ENCODE measurements at places on chromosomes 5 and 9.

DNA sequence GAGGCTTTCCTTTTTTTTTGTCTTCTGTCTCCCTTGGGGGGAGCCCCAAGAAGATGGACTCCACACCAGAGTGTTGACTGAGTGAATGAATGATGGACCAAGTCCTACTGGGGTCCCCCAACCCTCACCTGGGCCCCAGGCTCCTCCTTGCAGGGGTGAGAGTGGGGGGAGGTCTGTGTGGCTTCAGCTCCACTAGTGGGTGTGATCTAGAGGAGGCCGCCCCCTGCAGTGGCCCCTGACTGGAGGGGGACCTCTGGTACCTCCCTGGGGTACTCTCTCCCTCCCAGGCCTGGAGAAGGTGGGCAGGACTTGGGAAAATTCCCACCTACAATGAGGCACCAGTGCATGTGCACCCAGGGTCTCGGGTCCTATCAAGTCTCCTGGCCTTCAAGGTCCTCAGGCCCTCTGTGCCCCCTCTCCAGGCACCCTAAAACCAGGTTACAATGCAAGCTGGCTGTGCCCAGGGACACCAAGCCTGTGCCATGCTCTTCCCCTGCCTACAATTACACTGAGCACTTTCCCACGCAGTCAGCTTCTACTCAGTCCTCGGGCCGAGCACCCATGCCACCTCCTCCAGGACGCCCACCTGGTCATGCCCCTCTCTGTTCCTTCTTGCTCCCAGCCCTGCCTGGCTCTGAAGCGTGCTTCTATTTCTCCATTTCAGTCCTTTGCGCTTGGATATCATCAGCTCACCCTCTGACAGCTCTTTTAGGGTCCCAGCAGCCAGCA lies 117.2 kb upstream of the PHYKPL start:
- DNase-seq, result no peak

GRCh38 chr5:160378330-160378729 lies 7.9 kb upstream of the C1QTNF2 start:
- no peak for DNase-seq

GRCh38 chr5:149838881-149839739 lies 105.5 kb downstream of the PDE6A start:
- DNase-seq, result no peak

- DNase-seq, result no peak
Observed at GRCh38 chr5:111135363-111135762, 43.2 kb downstream of the WDR36 start.

- no peak for DNase-seq
Observed at GRCh38 chr9:109599131-109599530, 101.0 kb upstream of the PTPN3 start.

DNA sequence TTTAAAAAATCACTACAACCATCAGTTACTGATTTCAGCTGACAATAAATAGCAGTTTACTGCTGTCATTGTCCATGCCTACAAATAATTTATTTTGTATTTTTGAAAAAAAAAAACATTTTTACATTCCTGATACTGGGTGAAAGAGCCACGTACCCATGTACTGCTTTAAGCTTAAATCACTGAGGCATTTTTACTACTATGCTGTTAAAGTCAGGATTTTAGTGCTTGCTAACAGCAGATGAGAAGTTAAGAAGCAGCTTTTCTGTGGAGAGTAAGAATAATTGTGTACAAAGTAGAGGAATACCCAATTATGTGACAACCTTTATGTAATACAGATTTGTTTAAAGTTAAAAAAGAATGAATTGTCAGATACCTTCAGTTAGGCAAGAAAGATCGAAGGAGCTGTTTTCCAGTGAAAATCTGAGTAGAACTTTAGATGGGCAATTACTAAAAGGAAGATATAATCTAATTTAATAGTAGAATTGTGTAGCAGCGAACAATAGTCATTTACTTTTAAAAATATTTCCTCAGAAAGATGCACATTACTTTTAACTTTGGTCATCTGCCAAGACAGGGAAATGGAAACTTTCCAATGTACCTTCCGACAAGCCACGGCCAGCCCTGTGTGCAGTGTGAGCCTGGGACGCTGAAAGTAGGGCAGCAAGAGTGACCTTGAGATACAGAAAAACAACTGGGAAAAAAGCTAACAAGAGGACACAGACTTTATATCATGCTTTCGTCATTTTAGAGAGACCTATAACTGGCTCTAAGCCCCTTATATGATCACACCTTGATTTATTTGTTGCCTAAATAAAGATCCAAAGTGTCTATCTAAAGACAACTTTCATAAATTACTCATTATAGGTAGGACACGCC lies 39.9 kb downstream of the RHOBTB3 start:
- no peak for DNase-seq

DNA sequence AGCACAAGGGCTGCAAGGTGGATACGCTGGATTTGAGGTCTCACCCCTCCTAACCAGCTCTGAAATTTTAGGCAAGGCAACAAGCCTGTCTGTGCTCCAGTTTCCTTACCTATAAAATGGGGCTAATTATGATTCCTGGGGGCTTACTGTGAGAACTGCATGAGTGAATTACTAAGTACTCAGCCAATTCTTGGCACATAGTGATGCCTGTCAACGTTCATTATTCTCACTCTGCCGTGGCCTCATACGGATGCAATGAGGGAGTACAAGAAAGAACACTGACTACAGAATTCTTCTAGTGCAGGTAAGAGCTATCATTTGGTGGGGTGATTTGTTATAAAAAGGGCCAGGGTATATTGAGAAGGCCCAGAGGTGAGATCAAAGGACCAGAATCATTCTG lies 16.7 kb downstream of the TNFSF8 start:
- no peak for DNase-seq

- no peak for DNase-seq
Observed at GRCh38 chr5:127805448-127805847, 102.3 kb downstream of the CCDC192 start.

DNA sequence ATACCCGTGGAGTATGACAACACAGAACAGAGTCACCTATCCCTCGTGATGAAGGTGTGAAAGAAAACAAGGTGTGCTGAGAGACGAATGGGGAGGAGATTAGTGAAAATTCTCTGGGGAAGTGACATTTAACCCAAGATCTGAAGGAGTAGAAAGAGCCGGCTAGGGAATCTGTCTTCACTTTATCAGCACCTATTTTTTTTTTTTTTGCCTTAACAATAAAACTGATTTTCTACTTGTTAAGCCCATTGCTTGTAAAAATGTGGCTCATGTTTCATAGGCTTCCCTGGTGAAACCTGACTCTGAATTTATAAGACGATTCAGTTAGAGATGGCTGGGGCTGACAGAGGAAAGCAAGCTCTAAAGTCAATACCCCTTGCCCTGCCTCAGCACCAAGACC lies 322.6 kb upstream of the MSX2 start:
- DNase-seq, result no peak

DNA sequence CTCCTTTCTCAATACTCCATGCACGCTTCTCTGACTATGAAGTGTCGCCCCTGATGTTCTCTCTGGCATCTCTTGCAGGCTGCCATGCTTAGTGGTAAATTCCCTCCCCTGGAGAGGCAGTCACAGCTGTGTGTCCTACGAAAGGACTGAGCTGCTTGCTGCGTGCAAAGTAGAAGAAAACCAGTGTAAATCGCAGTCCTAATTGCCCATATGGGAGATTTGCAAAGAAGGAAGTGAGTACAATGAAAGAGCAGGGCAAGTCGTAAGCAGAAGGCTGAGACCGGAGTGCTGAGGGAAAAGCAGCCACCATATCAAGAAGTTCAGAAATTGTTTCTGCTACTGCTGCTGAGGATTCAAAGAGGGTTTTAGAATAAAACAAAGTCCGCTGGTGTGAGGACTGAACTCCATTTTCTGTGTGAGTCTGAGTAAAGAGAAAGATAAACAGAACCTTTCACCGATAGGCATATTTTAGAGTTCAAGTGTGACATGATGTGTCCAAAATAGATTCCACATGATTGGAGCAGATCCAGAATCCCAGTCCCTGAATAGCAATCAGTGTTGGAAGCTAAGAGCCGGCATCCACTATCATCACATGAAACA lies 507.8 kb upstream of the MPDZ start:
- DNase-seq, result peak; percentile 93

- DNase-seq, result no peak
Observed at GRCh38 chr5:166236327-166236726, 2055.1 kb upstream of the WWC1 start.

- no peak for DNase-seq
Observed at GRCh38 chr9:27203783-27204182, 93.2 kb downstream of the EQTN start.

DNA sequence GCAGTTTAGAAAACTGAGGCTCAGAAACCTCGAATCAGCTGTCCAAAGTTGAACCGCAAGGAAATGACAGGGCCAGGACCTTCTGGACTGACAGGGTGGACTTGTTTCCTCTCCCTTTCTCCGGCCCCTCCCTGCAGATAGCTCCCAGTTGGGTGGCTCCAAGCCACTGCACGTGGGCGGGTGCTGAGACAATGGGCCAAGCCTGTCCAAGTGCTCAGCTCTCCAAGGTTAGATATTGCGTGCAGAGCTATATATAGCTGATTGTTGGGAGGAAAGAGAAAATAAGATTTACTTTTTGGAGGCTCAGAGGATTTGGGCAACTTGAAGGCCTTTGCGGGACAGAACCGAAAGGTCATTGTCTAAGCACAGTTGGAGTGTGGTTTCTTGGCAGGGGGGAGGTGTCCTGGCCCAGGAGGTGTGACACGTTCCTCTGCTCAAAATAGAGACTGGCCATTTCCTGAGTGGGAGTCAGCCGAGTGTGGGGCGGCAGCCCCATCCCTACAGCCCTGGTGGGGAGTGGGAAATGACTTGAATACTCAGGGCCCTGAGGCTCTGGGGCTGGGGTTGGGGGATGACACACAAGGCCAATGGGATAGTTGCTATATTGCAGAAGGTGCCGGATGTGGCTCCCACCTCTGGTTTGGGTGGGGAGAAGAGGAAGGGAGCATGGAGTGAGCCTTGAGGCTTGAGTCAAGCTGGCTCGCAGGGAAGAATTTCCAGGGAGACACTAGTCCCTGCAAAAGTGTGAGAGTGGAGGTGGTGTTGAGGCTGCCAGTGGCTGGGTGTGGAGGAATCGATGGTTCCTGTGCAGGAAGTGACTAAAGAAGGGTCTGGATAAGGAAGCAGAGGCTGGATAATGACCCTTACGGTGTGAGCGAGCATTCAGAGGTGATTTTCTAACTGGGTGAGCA lies 44.4 kb upstream of the SMAD5 start:
- no peak for DNase-seq

DNA sequence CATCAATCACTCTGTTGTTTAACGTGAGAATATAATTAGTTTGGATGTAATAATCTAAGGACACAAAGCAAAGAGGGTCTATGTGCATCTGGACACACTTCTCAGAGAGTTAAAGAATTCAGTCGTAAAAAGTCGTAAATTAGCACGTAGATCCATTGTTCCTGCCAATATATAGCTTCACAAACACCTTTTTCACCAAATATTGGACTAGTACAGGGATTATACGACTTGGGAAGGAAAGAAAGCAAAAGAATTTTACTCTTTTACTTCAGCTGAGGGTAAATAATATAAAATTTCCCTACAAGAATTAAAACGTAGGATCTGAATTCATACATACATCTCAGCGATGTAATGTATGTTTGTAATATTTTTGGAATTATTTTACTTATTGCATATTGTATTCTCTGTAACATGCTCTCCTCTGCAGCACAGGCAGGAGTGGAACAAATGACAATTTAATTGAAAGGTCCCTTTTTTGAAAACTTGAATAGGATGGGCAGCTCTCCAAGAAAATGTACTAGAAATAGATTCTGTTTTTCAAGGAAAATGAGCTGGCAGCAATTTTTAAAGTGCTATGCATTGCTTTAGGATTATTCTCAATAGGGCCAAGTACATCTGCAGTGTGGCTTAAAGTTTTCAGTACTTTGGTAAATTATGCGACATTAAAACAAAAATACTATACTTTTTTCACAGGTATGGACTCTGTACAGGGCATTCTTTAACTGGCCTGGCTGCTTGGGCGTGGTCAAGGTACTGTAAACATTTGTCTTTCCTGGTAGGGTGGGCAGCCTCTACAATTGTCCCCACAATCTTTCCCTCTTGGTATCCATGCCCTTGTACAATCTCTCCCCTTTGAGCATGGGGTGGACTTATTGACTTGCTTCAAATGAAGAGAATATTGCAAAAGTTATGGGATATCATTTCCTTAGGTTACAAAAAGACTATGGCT lies 39.7 kb upstream of the HSD17B4 start:
- no peak for DNase-seq

DNA sequence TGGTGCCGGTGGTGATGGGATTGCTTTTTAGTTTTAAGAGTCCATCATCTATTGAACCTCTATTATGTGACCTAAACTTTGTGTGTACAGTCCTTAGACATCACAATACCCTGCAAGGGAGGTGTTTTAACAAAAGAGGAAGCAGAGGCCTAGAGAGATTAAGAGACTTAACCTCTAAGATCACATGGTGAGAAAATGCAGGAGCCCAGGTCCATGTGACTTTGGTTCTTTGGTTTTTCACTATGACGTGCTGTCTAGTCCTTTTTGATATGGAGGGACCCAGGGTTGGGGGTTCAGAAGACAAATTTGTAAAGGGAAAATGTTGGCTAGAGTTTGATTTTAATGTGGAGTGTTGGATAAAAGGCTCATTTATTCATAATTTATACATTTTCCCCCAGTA lies 34.1 kb upstream of the TRMT10B start:
- DNase-seq, result no peak

DNA sequence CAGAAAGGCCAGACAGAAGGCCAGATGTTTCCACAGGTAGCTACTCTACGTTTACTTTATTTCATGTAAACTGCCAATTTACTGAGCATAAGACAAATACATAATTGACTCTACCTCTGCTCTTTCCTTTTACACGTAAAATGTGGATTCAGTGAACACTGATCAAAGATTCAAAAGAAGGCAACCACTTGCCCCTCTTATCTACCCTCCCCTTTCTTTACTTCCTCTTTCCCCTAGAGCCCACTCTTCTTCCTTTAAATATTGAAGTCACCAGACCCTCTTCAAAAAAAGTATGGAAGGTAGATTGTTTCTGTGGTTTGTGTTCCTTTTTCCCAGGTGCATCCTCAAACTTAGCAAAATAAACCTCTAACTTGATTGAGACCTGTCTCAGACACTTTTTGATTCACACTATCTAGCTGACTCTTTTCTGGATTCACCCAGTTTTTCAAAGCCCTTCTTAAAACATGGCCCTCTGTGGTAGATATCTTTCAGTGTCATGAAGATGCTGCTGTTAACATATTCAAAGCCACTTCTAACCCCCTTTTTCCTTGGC lies 6.7 kb downstream of the FAM114A2 start:
- no peak for DNase-seq

All from NCI-H446 treated with DMSO at 0.1 percent for 48 hours (cell line).